ENCODE measurements at places on chromosomes 1 and 21. TPM values are rescaled to one million over a fixed set of nuclear protein-coding genes. Genes with fewer than 3 reads are reported as not detected.
A peak's percentile ranks its signal among the peaks of the same experiment; 100 is the strongest.

GRCh38 chr1:178086766-178087165, 7.1 kb upstream of the RASAL2 start:
- DNase-seq = no peak
- H3K4me1 ChIP-seq = peaks cover 8% of the 10 kb centered on the region
- no peak overlapping the region for H3K4me3 ChIP-seq
- H3K27ac ChIP-seq = no peak overlapping the region

DIRAS3 gene
- total RNA-seq = 2.3 TPM

DNA sequence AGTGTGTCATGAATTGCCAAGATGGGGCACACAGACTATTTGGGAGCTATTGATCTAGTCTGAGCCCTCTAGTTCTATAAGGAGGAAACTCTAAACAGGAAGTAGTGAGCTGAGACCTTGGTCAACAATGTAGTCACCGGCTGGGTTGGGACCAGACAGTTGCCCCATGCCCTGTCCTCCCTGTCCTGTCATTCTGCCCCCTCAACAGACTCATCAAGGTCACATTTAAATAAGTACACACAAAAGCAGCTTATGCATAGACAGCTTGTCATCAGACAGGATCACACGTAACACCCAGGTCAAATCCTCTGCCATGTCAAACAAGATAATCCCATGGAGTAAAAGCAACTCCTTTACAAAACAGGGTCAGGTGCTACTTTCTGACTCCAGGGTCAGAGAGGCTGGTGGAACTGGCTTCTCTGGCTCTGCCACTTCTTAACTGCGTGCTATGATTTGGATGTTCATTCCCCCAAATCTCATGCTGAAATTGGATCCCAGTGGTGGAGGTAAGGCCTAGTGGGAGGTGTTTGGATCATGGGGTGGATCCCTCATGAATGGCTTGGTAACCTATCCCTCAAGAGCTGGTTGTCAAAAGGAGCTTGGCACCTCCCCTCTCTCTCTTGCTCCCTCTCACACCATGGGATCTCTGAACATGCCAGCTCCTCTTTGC, 128.9 kb downstream of the HIVEP3 start:
- no peak overlapping the region for H3K27ac ChIP-seq
- no peak for DNase-seq
- no peaks in the 10 kb centered on the region for H3K36me3 ChIP-seq
- no peaks in the 10 kb centered on the region for H3K4me1 ChIP-seq
- no peak overlapping the region for H3K4me3 ChIP-seq

DNA sequence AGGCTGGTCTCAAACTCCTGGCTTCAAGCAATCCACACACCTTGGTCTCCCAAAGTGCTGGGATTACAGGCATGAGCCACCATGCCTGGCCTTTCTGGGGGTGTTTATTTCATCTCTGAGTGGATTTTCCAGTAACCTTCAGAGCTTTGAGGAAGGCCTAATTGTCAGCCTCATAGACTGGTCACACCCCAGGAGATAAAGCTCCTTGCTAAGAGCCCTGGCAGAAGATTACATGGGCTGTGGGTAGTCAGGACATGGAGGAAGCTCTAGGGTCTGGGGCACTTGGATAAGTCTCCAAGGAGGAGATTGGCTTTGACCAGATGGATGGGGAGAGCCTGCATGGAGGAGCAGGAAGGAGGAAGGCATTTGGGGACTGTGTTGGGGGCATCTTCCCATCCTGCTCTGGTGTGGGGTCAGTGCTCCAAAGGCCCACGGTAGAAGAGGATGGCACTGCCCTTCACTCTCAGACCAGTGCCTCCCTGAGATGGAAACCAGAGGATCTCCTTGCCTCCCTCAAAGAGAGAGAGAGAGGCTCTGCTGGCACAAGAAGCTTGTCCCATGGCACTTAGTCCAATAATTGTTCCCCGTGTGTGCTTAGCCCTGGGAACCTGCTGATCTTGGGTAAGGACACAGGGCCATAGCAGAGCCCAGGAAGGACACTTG, 14.7 kb upstream of the GSTM4 start:
- H3K4me3 ChIP-seq = no peak overlapping the region
- no peak for DNase-seq
- H3K4me1 ChIP-seq = peaks cover 9% of the 10 kb centered on the region
- H3K27ac ChIP-seq = no peak overlapping the region

KRTAP12-2 gene
- not detected for total RNA-seq

SPATA6 gene
- total RNA-seq = 31.4 TPM

NMNAT2 gene
- 0.20 TPM for total RNA-seq

GRCh38 chr1:235859789-235860188, 6.9 kb downstream of the LYST start:
- no peak overlapping the region for H3K4me3 ChIP-seq
- H3K27me3 ChIP-seq = no peaks in the 10 kb centered on the region
- DNase-seq = no peak
- no peak overlapping the region for H3K27ac ChIP-seq

DNA sequence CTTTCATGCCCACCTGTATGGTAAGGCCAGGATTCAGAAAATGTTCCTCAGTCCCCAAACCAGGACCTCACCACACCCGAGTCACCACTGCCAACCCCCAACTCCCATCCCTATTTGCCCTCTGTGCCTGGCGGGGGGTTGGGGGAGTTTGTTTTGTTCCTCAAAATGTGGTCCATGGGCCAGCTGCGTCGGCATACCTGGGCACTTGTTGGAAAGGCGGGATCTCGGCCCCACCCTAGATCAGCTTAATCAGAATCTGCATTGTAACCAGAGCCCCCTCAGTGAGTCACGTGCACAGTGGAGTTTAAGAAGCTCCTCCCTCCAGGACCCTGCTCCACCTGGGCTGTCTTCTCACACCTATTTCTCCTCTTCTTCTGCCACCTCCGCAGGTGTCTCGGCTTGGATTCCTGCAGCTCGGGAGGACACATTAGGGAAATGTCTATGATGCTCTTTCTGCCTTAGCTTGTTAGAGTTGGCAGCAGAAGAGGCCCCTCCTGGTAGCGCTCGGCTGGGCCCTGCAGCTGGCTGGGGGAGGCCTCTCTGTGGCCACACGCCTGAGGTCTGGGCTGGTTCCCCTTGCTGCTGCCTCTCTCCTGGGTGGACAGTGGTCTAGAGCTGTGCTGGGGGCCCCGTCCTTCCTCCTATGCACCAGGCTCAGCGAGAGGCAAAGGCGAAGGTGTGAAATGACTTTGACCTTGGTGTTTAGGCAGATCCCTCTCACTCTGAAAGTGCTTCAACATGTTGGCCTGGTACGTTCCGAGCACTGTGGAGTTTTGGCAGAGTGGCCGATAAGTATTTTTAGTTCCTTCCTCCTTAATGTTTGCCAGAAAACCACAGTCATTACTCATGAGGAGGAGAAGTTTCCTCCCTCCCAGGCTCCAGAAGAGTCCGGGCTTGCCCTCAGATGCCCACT, 41.8 kb upstream of the CAMTA1 start:
- no peak overlapping the region for H3K4me3 ChIP-seq
- H3K4me1 ChIP-seq = peaks cover 14% of the 10 kb centered on the region
- H3K27ac ChIP-seq = peak overlapping the region; percentile 69
- H3K36me3 ChIP-seq = no peaks in the 10 kb centered on the region

DNA sequence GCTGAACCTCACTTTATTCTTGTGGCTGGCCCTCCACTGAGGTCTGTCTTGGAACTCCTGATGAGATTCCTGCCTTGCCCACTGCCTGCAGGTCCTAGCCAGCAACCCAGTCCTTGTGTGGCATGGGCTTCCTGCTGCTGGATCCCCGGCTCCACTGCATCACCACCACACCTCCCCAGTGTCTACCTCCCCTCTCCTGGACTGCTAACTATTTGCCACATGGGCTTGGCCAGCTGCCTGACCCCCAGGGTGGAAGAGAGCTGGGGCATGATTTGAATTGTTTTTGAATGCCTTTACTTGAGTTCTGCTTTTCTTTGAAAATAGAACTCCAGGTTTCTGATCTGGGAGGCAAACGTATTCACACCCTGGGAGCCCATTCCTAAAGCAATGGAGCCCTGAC, 41.2 kb downstream of the SPAG17 start:
- no peaks in the 10 kb centered on the region for H3K27me3 ChIP-seq
- H3K4me3 ChIP-seq = no peak overlapping the region
- H3K4me1 ChIP-seq = no peaks in the 10 kb centered on the region

HPCA gene
- not detected for total RNA-seq

C1QA gene
- total RNA-seq = 1,142 TPM

- H3K27ac ChIP-seq = no peak overlapping the region
- DNase-seq = no peak
- H3K4me3 ChIP-seq = no peak overlapping the region
- H3K27me3 ChIP-seq = no peaks in the 10 kb centered on the region
- H3K4me1 ChIP-seq = peaks cover 9% of the 10 kb centered on the region
Observed at GRCh38 chr1:200673952-200674823, 4.5 kb upstream of the DDX59 start.

- no peak overlapping the region for H3K4me3 ChIP-seq
- H3K4me1 ChIP-seq = peaks cover 6% of the 10 kb centered on the region
- peak; percentile 52 for DNase-seq
- peaks cover 2% of the 10 kb centered on the region for H3K36me3 ChIP-seq
- H3K27ac ChIP-seq = no peak overlapping the region
- no peaks in the 10 kb centered on the region for H3K27me3 ChIP-seq
Observed at GRCh38 chr1:9844106-9844505, 20.3 kb upstream of the CLSTN1 start.

KIF17 gene
- 9.3 TPM for total RNA-seq

GRCh38 chr1:56074007-56074651, 505.2 kb downstream of the PLPP3 start:
- peak overlapping the region; percentile 23 for H3K27ac ChIP-seq
- peaks cover 3% of the 10 kb centered on the region for H3K4me1 ChIP-seq
- peak; percentile 33 for DNase-seq
- no peaks in the 10 kb centered on the region for H3K36me3 ChIP-seq

GRCh38 chr1:6024376-6024775, 21.3 kb upstream of the KCNAB2 start:
- no peak overlapping the region for H3K27ac ChIP-seq
- no peaks in the 10 kb centered on the region for H3K27me3 ChIP-seq
- H3K4me3 ChIP-seq = no peak overlapping the region
- no peak for DNase-seq
- peaks cover 2% of the 10 kb centered on the region for H3K36me3 ChIP-seq

GRCh38 chr1:49466961-49467360, 556.8 kb downstream of the AGBL4 start:
- H3K27me3 ChIP-seq = no peaks in the 10 kb centered on the region
- no peak overlapping the region for H3K4me3 ChIP-seq
- DNase-seq = no peak
- H3K36me3 ChIP-seq = no peaks in the 10 kb centered on the region
- H3K4me1 ChIP-seq = no peaks in the 10 kb centered on the region

GRCh38 chr1:175197531-175197930, 5.0 kb upstream of the KIAA0040 start:
- H3K36me3 ChIP-seq = no peaks in the 10 kb centered on the region
- H3K4me1 ChIP-seq = peaks cover 26% of the 10 kb centered on the region
- H3K27me3 ChIP-seq = no peaks in the 10 kb centered on the region
- no peak for DNase-seq
- H3K27ac ChIP-seq = peak overlapping the region; percentile 54
- no peak overlapping the region for H3K4me3 ChIP-seq
